ENCODE measurements at places on chromosomes 11 and 22. TPM values are rescaled to one million over a fixed set of nuclear protein-coding genes. Genes with fewer than 3 reads are reported as not detected.

DNA sequence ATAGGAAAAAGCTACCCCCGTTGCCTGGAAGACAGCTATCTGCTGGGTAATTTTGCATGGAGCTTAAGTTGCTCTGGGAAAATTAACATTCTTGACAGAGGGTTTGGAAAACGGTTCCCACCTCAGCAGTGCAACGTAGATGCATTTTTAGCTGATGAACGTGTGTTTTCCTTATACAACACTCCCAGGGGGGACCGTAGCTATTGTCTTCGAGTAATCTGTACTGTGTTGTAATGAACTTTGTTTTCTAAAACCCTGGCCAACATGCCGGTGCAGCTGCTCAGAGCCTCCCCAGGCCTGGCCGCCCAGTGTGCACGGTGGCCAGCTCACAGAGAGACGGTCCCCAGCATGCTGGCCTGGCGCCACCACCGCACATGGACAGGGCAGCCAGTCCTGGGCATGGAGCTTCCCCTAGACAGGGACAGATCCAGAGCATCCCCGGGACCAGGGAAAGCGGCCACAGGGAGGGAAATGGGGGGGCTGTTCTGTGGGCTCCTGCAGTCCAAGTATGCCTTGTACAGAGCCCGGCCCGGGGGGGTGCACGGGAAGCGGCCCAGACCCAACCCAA is 2.2 kb downstream of the TNNT3 start:
- DNase-seq, result no peak
- no peak overlapping the region for H3K4me3 ChIP-seq
- H3K27me3 ChIP-seq, result no peaks in the 10 kb centered on the region
- H3K27ac ChIP-seq, result no peak overlapping the region
- no peaks in the 10 kb centered on the region for H3K36me3 ChIP-seq

EMID1 gene
- total RNA-seq, result not detected

DNA sequence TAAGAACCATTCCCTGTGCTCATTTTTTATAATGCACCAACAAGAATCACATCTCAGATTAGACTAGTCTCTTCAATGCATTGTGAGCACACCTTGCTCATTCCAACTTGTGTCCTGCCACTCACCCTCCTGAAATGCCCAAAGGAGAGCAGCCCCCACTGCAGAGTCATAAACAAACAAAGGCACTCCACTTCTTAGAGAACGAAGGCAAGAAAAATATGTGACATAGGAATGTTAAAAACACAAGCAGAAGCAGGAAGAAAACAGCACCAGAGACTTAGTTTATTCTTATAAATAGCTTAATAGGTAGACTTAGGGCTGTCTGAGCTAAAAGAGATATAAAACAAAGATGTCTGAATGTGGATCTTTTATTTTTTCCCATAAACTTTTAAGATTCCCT is 57.2 kb downstream of the GUCY1A2 start:
- no peak overlapping the region for H3K4me3 ChIP-seq
- H3K36me3 ChIP-seq, result no peaks in the 10 kb centered on the region
- H3K27me3 ChIP-seq, result no peaks in the 10 kb centered on the region
- no peaks in the 10 kb centered on the region for H3K4me1 ChIP-seq
- H3K27ac ChIP-seq, result no peak overlapping the region

DNA sequence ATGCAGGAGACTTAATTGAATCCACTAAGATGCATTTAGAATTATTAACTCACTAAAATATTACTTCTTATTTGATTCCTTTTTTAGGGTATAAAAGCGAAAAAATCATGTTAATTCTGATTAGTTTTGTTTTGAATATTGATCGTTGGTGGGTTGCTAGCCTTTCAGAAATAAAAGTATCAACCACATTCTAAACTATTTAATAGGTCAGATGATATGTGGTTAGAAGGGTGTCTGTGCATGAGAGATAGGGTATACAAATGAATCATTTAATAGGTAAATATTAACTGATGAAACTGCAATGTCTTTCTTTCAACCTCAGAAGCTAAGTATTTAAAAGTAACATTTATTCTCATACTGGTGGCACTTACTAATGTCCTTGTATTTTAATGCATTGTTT is 515.1 kb downstream of the CNTN5 start:
- H3K27me3 ChIP-seq, result no peaks in the 10 kb centered on the region
- no peaks in the 10 kb centered on the region for H3K4me1 ChIP-seq
- no peak for DNase-seq
- no peak overlapping the region for H3K4me3 ChIP-seq
- H3K27ac ChIP-seq, result no peak overlapping the region

OPCML gene
- total RNA-seq, result not detected

DNA sequence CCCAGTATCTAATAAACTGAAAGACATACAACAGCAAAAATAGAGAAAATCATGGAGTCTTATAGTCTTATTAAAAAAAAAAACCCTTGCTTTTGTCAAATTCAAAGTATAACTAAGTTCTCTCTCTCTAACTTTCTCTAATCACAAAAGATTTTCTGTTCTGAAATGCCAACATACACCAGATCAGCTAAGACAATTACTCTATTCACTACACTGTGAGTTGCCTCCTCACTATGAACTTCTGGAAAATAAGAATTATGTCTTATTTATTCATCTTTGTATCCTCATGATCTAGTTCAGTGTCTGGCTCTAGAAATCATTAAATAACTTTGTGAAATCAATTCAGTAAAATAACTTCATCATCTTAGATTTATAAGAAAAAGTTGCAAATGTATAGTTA is 12.7 kb downstream of the FAM76B start:
- DNase-seq, result no peak
- H3K27ac ChIP-seq, result no peak overlapping the region
- no peak overlapping the region for H3K4me3 ChIP-seq
- peaks cover 19% of the 10 kb centered on the region for H3K36me3 ChIP-seq
